Activated CD8-positive, alpha-beta memory T cell treated with anti-CD3 and anti-CD28 coated beads for 1 hour (primary cell): ENCODE measurements at places on chromosomes 2 and 18.

DNA sequence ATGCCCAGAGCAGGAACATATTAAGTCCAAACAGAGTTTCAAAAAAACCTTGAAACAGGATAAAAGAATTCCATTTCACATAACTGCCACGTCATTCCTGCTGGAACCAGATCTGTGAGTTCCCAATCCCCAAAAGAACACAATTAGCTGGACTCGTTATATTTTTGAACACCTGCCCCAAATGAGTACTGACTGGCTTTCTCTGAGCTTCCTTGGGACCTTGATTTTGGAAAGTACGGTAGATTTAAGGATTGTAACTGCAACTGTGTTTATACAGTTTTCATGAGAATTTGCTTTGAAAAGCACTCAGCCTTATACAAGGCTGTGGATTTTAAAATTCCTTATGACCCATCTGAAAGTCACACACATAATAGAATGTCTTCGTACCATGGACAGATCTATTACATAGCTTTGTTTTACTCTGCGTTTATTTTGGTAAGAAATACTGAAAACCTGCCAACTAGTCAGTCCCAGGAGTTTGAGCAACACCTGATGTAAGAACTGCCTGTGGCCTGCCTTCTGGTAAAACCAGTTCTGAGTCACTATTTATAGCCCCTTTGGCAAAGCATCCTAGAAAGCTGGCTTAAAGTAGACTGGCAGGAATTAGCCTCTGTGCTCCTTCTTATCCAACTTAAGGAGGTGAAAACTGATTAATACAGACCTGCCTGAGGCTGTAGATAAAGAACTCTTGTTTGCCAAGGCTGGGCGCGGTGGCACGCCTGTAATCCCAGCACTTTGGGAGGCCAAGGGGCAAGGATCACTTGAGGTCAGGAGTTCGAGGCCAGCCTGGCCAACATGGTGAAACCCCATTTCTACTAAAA, 48.1 kb downstream of the MERTK start:
- no peak for DNase-seq

DNA sequence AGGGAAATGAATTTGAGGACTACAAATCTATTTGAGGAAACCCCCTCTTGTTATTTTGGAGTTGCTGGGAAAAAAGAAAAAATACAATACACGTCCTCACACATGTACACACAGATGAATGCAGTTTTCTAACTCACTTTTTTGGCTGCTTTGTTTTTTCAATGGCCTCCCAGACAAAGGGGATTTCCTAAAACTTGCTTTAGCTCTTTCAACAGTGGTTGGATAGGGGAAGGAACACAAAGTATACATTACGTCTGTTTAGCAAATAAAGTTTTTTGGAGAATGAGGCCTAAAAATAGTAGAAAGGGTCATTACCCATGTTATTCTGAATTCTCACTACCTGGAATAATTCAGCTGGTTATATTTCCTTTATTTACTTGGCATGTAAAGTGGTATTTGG, 125.3 kb upstream of the ITGB6 start:
- DNase-seq: no peak

- no peak for DNase-seq
Measured at GRCh38 chr2:193270816-193271215, 1076.1 kb upstream of the TMEFF2 start.

DNA sequence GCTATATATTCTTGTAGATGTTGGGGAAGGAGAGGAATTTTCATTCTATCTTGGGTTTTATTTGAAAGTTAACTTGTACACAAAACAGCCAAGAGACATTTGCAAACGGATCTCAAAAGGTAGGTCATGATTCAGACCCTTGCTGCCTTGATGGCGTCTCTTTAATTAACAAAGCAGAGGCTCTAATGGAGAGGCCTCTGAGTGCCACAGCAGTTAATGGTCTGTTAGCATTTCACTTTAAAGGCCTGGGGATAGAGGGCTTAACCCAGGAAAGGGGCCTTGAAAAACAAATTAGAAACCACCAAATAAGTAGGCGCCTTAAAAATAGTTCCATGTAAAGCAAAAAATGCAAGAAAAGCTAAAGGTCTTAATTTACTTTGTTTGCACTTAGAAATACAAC, 836.9 kb upstream of the CELF4 start:
- DNase-seq: no peak

DNA sequence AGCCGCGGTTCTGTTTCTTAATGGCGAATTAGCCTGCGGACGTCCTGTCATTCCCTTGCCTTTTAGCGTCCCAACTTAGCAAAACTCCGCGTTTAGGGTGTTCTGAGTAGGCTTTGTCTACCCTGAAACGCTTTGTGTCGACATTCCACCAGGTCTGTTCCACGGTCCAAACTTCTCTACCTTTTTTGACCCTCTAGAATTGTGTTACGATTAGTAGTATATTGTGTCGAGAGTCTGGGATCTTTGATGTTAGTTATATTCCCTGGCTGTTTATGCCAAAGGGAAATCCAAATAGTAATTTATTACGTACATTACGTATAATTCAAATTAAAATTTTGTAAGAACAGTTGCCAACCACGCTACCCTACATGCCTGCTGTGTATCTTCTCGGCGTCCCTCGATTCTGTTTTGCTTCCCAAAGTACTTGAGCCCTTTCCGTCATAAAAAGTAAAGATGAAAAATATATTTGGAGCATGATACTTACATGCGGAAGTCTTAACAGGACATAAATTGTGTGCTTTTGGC, 495 bp upstream of the TTC32 start:
- no peak for DNase-seq

GRCh38 chr2:237806334-237806733, 7.8 kb downstream of the RBM44 start:
- DNase-seq: no peak

- DNase-seq: no peak
Measured at GRCh38 chr18:7174344-7175095, 56.4 kb upstream of the LRRC30 start.

GRCh38 chr2:5618271-5618670, 73.9 kb upstream of the SOX11 start:
- DNase-seq: no peak

GRCh38 chr2:221095356-221095755, 476.7 kb downstream of the EPHA4 start:
- no peak for DNase-seq

DNA sequence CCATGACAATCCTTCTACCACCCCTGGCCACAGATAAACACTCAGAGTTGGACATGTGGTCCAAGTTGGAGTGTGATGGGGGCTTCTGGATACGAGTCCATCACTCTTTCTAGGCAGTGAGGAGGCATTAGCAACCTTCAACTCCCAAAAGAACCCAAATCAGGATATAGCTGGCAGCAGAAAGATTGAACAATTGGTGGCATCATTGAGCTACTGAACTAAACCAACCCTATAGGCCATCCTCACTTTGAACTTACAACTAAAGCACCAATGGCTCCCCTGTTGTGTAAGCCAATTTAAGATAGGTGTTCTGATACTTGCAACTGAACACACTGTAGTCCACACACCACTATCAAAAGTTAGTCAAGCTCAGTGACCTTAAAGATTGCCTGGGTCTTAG, 24.0 kb upstream of the MARCO start:
- DNase-seq: no peak

- no peak for DNase-seq
Measured at GRCh38 chr2:195299600-195299999, 357.4 kb upstream of the SLC39A10 start.

DNA sequence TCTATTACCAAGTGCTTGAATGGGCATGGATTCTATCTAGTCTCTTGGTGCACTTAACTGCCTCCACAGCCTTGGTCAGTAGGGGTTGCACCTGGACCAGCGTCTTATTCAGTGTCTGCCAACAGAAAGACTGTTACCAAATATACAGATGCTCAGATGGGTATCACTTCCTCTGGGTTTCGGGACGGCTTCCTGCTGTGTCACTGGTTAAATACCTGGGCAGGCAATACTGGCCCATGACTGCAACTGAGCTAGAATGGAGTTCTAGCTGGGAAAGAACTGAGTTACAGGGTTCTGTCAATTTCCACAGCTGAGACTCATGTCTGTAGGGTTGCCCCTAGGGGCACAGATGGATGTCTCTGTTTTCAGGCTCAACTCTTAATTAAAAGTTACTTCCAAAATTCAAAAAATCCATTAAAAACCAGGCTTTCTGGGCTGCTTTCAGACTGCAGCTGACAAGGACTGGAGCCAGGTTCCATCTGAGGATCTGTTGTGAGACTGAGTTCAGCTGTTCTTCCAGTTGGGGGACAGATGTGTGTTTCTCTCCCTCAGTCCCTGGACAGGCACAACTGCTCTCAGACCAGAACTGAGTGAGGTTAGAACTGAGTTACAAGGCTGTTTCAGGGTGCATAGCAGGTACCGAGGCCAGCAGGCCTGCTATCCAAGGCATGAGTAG, 789.6 kb upstream of the SLC8A1 start:
- no peak for DNase-seq
